MG63 (cell line): ENCODE measurements at places on chromosomes 6 and 20.

- DNase-seq, result no peak
Measured at GRCh38 chr20:8589956-8590355, 457.9 kb downstream of the PLCB1 start.

GRCh38 chr6:43781941-43782704 is 12.1 kb downstream of the VEGFA start:
- no peak for DNase-seq

DNA sequence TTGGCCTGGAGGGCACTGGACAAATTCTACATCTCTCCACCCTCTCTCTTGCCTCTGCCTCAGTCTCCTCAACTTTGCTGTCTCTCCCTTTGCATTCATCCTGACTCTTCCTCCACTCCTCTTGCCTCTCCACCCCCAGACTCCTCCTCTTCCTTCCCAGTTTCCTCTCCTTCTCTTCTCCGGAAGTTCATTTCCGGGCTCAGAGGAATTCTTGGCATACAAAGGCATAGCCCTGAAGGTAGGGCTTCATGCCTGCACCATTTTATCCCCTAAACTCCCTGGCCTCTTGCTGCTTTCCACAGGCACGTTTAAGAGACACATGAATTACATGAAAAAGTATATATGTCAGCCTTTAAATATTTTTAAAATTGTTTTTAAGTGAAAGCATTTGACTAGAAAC is 10.6 kb downstream of the BFSP1 start:
- no peak for DNase-seq

GRCh38 chr6:167441715-167442206 is 116.9 kb downstream of the TTLL2 start:
- DNase-seq, result no peak

DNA sequence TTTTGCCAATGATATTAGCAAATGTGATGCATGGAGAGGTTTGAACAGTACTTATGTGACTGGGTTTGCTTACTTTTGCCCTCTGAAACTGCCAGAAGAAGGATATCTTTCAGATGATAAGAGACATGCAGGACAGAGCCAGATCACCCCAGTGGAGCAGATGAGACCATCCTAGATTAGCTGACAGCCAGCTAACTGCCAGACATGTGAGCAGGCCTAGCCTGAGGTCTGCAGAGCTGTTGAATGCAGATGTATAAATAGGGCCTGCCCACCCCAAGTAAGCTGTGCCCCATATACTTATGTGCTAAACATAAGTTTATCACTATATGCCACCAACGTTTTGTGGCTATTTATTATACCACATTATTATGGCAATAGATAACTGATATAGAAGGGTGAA is 5.9 kb downstream of the ZSCAN31 start:
- DNase-seq, result no peak
